ENCODE measurements at places on chromosomes 2 and 18.

DNA sequence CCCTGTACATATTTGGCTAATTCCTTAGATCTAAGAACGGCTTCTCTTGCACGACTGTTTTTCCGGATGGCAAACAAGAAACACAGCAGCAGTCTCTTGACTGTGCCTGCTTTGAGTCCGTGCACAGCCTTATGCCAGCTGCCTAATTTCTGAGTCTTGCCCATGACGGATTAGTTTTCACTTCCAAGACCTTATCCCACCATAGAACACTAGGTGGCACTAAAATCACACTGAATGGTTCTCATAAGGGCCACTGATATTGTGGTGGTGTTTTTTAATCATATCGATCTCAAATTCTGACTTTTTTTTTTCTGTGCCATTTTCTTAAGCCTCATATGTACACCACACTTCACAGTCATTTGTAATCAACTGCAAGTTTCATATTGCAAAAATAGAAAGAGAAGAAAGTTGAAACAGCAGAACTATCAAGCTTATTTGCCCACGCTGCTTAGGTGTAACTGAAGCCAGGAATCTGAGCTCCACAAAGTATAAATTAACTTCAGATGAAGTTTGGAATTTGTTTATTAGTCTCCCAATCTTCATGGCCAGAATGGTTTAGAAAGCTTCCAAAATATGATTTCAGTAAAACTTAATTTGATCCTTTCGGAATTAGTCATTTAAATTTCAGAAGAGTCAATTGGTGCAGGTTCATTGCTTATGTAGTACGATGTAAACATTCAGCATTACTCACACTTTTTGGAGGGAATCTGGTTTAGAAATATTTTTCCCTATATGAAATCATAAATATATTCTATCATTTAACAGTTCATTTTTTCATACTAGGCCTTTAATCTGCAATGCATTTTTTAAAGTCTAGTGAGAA is 45.5 kb upstream of the SCN7A start:
- peak; percentile 55 for DNase-seq

- peak; percentile 69 for DNase-seq
Measured at GRCh38 chr2:219294356-219295351, 14.5 kb downstream of the PTPRN start.

GRCh38 chr2:143691121-143691520 is 561.9 kb downstream of the ARHGAP15 start:
- no peak for DNase-seq

DNA sequence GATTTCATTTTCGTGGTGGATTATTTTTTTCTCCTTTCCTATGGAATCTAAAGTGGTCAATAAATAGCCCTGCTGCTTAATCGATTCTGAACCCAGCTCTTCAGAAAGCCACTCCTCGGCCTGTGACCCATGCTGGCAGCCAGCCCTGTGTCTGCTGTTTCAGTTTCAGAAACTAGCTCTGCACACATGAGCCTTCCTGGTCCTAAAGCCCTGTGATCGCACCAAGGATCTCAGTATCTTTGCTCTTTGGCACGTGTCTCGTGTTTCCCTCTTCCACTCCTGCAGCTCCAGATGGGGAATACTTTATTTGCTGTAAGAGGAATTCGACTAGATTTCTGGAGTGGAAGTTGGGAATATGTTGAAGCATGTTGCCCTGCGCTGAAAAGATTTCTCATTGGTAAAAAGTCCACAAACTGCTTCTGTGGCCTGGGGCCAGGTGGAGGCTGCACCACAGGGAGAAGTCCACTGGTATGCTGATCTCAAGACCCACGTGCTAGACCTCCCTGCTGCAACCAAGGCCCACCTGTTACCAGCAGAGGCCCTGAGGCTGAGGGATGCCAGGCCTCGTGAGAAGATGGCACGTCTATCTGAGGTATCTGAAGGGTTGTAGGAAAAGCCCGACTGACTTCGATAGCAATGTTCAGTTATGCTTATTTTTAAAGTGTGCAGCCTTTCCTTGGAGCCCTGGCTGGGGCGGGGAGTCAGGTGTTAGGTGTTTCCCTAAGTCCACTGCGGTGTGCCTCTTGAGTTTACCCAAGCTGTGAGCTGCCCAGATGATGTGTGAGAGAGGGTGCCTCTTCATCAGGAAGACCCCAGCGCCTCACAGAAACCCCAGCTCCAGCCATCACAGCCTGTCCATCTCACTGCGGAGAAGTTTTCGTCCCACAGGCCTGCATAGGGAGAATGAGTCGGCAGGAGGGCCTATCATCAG is 33.6 kb upstream of the CELF4 start:
- no peak for DNase-seq

DNA sequence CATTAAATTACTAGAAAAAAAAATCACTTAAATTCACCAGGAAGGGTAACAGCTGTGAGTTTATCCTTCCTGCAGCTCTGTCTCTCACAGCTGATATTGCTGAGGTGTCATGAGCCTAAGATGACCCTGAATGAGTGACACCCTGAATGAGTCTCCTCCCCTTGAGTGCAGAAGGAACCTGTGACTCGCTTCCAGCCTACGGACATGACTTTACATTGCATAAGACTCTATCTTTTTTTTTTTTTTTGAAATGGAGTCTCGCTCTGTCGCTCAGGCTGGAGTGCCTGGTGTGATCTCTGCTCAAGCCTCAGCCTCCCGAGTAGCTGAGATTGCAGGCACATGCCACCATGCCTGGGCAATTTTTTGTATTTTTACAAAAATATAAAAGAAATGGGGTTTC is 14.1 kb downstream of the MRO start:
- DNase-seq, result no peak

GRCh38 chr18:76405681-76406356 is 89.2 kb downstream of the ZNF516 start:
- no peak for DNase-seq

- DNase-seq, result no peak
Measured at GRCh38 chr18:80033181-80034067, 810 bp upstream of the RBFA start.

- no peak for DNase-seq
Measured at GRCh38 chr18:8910843-8911242, 191.7 kb upstream of the NDUFV2 start.

DNA sequence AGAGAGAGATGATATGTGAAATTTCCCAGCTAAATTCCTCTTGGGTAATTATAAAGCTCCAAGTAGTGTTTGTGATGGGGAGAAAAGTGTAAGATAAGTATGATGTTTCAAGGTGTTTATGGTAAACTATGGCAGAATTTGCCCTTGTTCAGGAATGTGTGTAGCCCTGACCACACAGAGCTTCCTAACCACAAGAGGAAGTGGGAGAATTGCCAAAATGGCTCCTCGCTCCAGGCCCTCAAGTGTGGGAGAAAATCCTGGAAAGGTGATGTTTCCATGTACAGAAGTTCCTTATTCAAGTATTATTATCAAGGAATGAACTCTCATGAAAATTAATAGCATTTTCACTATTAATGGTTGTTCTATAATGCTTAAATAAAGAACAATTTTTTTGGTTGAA is 878.3 kb downstream of the TDRD15 start:
- DNase-seq, result no peak

GRCh38 chr18:74375999-74376398 is 60.4 kb downstream of the C18orf63 start:
- DNase-seq, result no peak

- DNase-seq, result no peak
Measured at GRCh38 chr2:40271094-40271493, 180.8 kb downstream of the SLC8A1 start.

- no peak for DNase-seq
Measured at GRCh38 chr2:99680946-99681345, 191.1 kb upstream of the REV1 start.

- DNase-seq, result no peak
Measured at GRCh38 chr2:109447251-109447661, 166.5 kb downstream of the SEPTIN10 start.

GRCh38 chr2:220101980-220102379 is 474.6 kb downstream of the SLC4A3 start:
- DNase-seq, result no peak

- no peak for DNase-seq
Measured at GRCh38 chr18:75323821-75324585, 103.5 kb downstream of the SMIM21 start.

DNA sequence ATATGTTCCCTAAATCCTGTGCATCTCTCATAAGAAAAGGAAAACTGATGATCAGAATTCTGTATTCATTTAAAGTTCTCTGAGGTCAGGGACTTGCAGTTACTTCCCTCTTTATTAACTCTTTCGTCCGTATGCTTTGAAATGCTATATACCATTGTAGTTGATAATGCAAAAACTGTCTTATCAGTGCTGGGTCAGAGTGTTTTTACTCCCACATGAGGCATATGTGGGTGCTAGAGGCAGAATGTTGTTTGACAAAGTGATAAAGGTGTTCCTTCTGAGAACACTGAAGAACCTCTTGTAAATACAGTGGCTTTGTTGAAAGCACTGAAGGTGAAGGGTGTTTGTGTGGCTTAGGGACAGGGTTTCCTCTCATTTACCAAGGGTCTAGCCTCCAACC is 136.5 kb upstream of the NFATC1 start:
- no peak for DNase-seq

DNA sequence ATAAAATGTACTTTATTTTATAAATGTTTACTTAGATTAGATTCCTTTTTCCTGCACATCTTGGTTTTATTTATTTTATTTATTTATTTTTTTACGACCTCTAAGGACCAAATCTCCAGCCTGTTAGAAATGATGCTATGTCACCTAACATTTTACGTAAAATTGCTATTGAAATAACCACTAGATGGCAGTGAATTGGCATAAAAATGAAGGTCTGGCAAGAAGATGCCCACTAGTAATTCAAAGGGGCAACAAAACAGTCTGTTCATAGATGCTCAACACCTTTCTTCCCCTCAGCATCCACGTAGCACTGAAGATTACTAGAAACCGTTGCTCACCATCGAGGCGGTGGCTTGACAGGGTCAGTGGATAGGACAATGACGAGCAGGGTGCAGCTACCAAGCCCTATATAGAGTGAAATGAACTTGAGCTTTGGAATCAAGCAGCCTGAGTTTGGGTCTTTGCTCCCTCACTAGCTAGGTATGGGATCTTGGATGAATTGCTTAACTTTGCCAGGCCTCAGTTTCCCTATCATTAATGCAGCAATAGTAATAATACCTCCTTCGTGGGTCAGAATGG is 128.7 kb upstream of the L3MBTL4 start:
- no peak for DNase-seq

- no peak for DNase-seq
Measured at GRCh38 chr2:17976871-17977746, 98.6 kb downstream of the KCNS3 start.

- no peak for DNase-seq
Measured at GRCh38 chr2:202023904-202024266, 9.8 kb upstream of the FZD7 start.

- no peak for DNase-seq
Measured at GRCh38 chr18:5729983-5730699, 165.2 kb downstream of the TMEM200C start.

DNA sequence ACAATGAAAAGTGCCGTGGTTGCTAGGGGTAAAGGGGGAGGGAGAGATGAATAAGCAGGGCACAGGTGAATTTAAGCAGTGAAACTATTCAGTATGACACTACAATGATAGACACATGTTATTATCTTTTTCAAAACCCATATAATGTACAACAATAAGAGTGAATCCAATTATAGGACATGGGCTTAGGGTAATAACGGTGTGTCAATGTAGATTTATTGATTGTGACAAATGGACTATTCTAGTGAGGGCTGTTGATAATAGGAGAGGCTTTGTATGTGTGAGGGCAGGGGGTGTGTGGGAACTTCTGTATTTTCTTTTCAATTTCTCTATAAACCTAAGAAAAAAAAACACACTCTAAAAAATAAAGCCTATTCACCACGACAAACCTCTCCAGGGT is 223.8 kb downstream of the RIT2 start:
- peak; percentile 40 for DNase-seq

DNA sequence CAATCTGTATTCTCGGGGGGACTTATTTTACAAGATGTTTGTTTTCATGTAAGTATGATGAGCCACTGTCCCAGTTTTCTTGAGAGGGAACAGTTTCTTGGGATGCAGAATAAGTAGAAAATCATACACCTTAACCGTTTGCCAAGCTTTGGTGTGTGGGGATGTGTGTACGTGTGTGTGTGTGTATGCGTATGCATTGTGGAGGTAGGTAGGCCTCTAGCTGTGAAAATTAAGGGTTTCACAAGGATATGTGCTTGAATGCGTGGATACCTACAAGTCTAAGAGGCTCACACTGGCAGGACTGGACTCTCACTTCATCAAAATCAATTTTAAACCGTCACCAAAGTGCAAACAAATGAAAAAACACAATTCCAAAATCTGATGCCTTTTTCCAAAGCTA is 204.2 kb upstream of the RBMS1 start:
- DNase-seq, result no peak

DNA sequence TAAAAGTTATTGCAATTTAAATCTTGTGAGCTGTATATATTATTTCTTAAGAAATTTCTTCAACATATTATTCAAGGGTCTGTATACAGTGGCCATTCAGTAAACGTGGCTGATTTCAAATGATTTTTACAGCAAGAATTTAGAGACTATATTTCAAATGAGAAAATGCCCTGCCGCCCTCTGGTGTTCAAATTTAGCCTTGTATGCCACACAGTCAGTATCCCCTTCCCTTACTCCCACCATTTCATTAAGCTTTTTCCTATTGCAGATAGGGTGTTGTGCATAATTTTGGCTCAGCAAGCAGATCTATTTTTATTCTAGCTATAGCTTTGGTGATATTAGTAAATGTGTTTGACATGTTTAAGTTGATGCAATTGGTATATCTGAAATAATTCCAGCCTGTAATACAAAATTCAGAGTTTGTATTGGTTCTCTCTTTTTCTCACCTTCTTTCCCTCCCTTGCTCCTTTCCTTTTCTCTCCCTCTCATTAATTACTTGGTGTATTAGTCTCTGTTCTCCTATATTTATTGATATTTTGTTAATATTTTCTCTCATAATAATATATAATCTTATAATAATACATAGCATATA is 22.8 kb upstream of the SCN7A start:
- DNase-seq, result peak; percentile 69

DNA sequence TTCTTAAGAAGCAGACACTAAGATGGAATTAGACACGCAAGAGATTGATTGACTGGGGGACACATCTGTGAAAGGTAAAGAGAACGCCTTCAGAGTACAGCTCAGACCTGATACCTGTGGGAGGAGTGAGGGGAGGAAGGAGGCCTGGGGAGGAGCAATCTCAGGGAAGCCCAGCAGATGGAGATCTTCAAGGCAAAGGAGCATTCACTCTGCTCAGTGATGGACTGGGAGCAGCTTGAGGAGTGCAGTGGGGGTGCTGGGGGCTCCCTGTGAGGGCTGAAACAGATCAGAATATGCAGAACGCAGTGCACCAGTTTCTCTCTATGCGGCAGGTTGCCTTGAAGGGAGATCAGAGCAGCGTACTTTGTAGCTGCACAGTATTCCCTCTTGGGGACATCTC is 103.7 kb upstream of the ATP8B1 start:
- DNase-seq, result no peak

- no peak for DNase-seq
Measured at GRCh38 chr2:30403592-30404312, 43.3 kb upstream of the LCLAT1 start.

- no peak for DNase-seq
Measured at GRCh38 chr18:44733754-44734465, 53.2 kb downstream of the SETBP1 start.

DNA sequence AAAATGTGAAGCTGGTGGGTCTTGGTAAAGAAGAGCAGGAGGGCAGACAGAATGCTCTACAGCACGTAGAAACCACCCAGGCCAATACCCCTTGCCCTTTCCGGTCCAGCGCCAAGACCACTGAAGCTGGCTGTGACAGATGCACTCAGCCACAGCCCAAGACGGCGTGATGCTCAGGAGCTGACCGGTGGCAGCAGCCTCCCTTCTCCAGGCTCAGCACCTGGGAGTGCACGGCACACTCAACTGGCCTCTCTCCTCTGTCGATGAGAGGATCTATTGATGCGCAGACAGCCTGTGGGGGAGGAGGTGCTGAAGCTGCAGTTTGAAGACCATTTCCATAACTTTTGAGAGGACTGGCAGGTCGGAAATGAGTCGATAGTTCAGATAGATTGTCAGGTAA is 141.0 kb upstream of the MYT1L start:
- no peak for DNase-seq
